ENCODE measurements at places on chromosomes 3 and 15.

GRCh38 chr15:81126892-81127291, 7.2 kb upstream of the CFAP161 start:
- no peak for DNase-seq

- no peak for DNase-seq
Observed at GRCh38 chr3:157921811-157922210, 184.4 kb downstream of the SHOX2 start.

GRCh38 chr15:74258456-74259291, 22.5 kb downstream of the CCDC33 start:
- DNase-seq = no peak

GRCh38 chr3:133274477-133274876, 125.4 kb upstream of the BFSP2 start:
- DNase-seq = no peak

GRCh38 chr3:169815590-169816150, 3.0 kb upstream of the LRRC34 start:
- no peak for DNase-seq

- no peak for DNase-seq
Observed at GRCh38 chr3:22734756-22735155, 468.4 kb upstream of the UBE2E2 start.

GRCh38 chr3:115428841-115429240, 194.5 kb upstream of the GAP43 start:
- DNase-seq = no peak

DNA sequence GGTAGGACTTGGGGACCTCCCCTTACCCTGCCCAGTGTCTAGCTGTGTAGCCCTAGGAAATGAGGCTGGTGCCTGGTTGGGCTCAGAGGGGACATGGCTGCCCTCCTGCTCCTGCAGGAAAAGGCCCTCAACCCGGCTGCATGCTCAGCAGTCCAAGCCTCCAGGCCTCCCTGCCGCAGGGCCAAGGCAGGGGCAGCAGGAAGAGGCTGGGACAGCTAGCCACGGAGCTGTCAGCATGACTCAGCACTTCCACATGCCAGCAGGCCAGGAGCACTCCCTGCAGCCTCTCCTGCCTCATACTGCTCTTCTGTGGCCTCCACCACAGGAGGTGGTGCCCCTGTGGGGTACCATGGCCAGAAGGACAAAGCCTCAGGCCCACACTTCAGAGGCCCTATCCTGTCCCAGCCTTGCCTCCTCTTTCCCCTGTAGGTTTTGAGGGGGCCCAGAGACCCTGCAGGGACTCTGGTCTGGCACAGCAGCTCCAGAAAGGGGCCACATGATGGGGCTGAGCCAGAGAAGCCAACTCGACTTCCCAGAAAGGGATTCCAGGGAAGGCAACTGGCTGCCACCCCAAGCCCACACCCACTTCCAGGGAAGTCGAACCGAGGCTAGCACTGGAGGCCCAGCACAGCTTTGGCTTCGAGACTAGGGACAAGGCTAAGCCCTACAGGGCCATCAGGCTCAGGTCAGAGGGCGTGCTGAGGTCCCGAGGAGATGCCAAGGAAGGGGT, 19.5 kb downstream of the TKT start:
- peak; percentile 80 for DNase-seq
